ENCODE measurements at places on chromosomes 3 and 15.
A peak's percentile ranks its signal among the peaks of the same experiment; 100 is the strongest.

DNA sequence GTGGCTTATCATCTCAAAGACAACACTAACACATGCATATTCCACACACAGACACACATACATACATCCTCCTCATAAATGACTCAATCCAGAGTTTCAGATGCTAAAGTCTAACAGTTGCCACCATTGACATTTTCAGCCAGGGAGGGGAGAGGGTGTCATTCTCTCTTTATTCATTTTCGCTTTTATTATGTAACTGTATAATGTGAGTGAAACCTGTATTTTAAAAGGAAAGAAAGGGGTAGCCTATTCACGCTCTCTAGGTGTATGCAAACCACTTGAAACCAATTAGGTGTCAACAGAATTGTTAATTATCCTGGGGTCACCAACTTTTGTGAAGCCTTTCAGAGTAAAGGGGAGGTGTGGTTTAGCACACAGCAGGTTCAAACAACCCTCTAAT lies 1282.9 kb downstream of the ROBO2 start:
- DNase-seq, result no peak

DNA sequence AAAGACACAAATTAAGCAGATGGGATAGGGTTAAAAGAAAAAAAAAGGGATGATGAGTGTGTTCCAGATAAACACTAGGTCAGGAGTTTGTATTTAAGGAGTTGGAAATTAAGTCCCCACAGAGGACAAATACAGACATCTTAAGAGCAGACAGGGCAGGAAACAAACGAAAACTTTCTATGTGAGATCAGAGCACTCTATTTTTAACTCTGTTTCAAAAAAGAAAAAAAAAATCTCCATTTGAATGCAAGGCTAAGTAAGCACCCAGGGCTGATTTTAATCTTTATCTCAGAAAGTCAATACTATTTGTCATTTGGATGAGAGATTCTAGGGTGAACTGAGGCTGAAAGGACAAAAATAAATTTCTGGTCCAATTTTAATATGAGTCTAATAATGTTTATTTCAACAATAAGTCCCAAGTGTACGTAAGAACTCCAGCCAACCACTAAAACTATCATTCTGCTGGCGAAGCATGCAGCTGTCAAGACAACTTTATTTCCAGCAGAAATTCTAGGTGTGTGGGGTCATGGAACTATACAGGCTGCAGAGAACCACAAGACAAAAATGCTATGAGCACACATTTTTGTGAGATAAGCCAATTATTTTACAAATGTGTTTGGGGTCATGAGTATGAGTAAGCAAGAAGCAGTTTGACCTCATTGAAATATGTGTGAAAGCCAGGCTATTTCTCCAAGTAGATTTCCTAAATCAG lies 186.1 kb downstream of the FMN1 start:
- DNase-seq, result no peak

GRCh38 chr3:197320582-197320981 lies 22.2 kb upstream of the DLG1 start:
- DNase-seq, result no peak

- peak; percentile 18 for DNase-seq
Measured at GRCh38 chr3:52281981-52282801, 3.7 kb upstream of the WDR82 start.

DNA sequence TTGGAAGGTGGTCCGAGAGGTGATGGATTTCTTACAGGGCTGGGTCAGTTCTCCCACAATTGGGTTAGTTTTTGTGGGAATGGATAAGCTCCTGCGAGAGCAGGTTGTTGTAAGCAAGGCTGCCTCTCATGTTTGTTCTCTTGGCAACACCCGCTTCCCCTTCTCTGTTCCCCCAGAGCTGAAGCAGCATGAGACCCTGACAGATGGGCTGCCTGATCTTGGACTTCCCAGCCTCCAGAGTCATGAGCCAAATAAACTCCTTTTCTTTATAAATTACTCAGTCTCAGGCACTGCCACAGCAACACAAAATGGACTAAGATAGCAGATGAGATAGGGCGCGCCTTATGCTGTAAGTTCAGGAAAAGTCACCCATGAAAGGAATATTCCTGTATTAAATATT lies 38.7 kb downstream of the NIPA2 start:
- DNase-seq, result no peak

- DNase-seq, result no peak
Measured at GRCh38 chr3:49799761-49800160, at the start of gene CDHR4. Gene CDHR4 (minus strand): TSS chr3:49799873. CDS start chr3:49799812, 61 bp downstream.

DNA sequence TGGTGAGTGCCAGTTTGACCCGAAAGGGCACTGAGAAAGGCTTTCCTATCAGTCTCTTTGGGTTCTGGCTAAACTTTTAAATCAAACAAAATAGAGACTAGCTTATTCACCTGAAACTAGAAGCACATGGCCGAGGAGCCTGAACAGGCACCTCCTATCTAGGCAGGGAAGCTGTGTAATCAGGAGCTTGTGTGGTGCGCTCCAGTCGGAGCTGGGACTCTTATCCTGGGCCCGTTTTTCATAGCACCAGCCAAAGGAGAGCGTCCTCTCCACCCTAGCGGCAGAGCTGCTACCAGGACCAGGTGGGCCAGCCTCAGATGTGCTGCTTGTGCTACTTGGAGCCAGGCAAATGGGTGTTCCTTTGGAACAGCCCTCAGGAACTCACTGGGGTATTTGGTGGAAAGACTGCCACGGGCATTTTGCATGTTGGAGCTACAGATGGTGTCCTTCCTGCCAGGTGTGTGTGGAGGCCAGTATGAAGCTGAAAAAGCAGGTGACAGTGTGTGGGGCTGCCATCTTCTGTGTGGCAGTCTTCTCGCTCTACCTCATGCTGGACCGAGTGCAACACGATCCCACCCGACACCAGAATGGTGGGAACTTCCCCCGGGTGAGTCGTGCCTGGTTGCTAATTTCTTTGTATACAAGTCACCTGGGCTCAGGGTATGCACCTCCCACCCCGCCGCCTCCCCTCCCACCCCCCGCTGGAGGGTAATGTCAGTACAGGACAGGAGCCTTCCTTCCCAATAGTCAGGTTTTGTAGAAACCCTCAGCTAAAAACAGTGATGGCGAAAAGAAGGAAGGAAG lies 833 bp downstream of the MAN2A2 start:
- no peak for DNase-seq

DNA sequence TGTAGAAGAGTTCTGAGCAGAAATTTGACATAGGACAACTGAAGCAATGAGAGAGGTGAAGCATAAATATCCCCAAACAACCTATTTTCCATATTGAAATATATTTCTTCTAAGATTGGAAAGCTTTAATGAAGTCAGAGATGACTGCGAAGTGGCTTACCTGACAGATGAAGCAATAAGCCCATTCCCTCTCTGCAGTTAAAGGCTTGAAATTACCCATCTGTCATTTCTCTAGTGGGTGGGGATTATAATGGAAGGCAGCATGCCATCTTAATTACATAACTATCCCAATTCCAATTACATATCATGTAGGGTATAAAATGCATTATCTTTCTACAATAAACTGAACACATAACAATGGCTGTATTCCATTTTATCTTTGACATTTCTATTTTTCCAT lies 1070.5 kb downstream of the SI start:
- DNase-seq, result no peak

DNA sequence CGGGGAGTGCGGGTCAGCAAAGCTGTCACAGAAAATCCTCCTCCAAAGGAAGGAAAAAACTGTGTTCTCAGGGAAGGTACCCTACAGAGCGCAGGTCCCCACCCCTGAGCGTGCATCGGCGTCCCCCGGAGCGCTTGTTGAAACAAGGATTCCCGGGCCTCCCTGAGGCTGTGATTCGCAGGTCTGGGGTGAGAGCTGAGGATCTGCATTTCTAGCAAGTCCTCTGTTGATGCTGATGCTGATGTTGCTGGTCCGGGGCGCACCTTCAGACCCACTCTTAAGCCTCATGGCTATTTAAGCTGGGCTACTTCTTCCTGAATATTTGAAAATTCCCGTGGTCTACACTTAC lies 226.2 kb upstream of the IGF1R start:
- no peak for DNase-seq

GRCh38 chr15:40999190-40999589 lies 45.9 kb downstream of the CHAC1 start:
- no peak for DNase-seq

DNA sequence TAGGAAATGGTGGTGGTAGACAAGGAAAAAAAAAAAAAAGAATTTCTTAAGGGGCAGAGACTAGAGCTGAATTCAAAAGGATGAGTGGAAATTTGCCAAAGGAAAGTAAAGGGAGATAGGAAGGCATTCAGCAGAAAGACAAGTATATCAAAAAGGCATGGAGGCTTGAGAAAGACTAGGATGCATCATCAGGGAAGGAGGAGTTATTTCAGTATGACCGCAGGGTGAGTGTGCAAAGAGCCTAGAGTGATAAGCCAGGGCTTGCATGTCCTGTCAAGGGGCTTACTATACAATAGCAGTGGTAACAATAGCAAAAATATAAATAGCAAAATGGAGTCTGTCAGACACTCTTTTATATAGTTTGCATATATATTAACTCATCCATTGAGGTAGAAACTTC lies 112.0 kb downstream of the FRMD4B start:
- no peak for DNase-seq

- DNase-seq, result no peak
Measured at GRCh38 chr3:185152410-185153170, at the start of gene C3orf70. Gene C3orf70 (minus strand): TSS chr3:185153060. CDS start chr3:185152823, 237 bp downstream.

Data from T follicular helper cell (primary cell).